NCI-H2081 treated with DMSO at 0.1 percent for 48 hours (cell line): ENCODE measurements at places on chromosomes 12 and 14.

DNA sequence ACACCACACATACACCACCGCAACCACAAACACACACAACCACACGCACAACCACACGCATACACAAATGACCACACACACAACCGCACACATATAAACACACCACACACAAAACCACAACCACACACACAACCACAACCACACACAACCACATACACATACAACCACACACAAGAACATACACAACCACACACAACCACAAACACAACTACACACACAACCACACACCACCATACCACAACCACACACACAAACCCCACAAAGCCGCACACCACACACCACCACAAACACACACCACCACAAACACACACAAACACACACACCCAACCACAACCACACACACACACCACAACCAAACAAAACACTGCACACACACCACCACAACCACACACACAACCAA is 107.5 kb upstream of the FZD10 start:
- no peak for DNase-seq

GRCh38 chr12:123142921-123143735 is 7.8 kb downstream of the PITPNM2 start:
- no peak for DNase-seq

DNA sequence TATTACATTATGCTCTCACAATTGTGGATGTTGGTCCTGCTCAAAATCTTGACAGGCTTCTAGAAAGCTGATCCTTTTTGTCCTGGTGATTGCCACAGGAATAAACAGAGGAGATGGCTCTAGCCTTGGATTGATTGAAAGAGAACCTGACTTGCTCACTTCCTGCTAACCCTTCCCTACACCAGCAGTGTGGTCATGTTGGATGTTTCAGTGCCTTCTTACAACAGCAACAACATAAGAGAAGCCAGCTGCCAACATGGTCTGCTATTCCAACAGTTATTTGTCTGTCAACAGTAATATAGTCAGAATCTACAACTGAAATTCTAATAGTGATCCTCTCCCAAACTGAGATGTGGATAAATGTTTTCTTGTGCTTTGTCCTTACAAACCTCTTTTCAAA is 311.6 kb upstream of the DIO2 start:
- no peak for DNase-seq

DNA sequence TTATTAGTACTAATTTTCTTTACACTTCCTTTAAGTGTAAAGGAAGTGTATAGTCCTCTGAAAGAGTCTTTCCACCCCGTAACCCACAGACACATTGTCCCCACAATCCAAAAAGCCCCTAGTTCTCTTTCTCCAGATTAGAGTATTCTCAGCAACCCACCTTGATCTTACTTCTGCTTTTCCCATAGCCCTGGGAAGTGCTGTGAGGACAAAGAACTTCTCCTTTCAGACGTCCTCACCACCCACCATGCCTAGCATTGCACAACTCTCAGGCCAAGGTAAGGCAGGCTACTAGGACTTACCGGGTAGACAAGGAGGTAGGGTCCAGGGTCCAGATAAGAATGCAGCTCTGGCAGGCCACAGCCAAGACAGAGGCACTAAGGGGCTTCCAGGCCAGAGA is 7.4 kb downstream of the AAAS start:
- DNase-seq, result no peak

- no peak for DNase-seq
These were observed 223.5 kb downstream of the SLC41A2 start for GRCh38 chr12:104734541-104735095.

DNA sequence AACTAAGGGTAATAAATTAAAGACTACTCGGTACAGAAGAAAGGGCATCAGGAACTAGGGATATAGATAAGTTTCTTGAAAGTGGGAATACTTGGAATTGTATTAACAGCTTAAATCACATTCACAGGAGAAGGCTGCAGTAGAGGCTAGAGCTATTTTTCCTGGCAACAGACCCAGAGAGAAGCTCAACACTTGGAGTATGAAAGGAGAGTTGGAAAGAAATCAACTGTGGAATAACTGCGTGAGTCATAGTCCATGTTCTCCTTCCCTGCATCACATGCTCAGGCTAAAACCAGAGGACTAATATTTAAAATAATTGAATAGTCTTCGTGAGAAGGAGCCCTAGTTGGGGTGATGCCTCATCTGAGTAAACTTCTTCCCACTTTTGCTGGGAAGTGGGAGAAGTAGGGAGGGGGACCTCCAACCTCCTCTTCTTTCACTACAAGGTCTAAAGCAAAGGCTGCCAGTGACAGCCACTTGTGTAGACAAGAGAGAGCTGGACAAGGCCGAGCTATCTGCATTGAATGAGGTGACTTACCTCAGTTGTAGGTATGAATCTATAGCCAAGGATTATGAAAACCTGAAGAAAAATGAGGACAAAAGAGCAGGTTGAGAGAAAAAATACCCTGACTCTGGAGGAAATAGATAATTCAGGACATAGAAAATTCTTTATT is 32.7 kb downstream of the DYRK2 start:
- no peak for DNase-seq

- DNase-seq, result no peak
These were observed 31.7 kb upstream of the SLC38A2 start for GRCh38 chr12:46404225-46404631.

DNA sequence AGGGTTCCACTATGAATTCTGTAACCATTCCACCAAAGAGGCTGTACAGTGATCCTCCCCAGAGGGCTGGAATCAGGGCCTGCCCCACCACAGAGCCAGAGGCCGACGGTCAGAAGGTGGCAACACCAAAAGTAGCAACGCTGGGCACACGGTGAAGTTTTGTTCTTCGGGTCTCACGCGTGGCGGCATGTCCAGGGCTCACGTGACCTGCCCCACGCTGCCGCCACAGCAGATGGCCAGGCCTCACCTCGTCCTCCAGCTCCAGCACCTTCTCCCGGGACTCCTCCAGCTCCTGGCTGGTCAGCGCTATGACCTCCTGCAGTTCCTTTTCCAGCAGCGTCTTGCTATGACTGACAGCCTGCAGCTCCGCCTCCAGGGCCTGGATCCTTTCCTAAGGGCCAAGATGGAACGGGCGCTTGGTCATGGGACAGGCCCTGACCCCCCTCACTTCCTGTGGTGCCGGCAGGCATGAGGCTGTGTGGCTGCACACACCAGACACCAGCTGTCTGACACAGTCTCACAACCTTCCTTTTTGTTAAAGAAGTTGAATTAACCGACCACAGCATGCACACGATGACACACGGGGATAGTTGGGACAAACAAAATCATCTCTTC is 22.4 kb upstream of the ANKLE2 start:
- DNase-seq, result no peak

- no peak for DNase-seq
These were observed 34.9 kb downstream of the CCDC177 start for GRCh38 chr14:69539631-69540410.

- DNase-seq, result no peak
These were observed 41.2 kb upstream of the MEG3 start for GRCh38 chr14:100784523-100785337.

DNA sequence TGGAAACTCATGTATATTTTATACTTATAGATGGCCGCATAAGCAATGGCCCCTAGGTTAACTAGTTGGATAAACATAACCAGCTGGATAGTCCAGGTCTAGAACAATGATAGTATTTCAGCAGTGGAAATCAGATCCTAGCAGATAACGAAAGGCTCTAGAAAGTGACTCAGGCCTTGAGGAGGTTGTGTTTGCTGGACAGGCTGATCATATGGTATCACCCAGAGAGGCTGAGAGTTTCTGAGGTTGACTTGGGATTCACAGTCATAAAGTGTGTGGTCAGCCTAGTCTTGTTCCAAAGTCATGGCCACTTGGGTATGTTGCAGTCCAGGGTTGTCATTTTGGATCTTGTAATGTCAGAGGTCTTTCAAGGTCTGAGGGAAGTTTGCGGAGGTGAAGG is 16.8 kb downstream of the FLVCR2 start:
- no peak for DNase-seq

GRCh38 chr12:22828066-22828465 is 203.1 kb downstream of the ETNK1 start:
- DNase-seq, result no peak

DNA sequence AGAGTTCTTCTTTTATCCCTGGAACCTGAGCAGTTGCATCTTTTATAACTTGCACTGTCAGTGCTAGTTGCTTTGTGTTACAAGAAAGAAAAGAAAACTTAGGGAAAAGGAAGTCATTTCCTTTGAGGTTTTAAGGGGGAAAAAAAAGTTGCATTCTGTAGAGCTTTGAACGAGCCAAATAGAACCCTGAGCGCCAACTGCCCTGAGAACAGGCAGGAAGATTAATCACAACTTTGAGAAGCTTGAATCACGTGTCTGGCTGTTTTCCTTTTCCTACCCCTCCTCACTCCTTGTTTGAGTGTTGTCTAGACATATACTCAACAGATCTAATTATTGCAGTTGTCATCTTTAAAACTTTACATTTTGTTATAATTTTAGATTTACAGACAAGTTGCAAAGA is 12.5 kb downstream of the PCNX1 start:
- no peak for DNase-seq

GRCh38 chr14:32304296-32304695 is 24.8 kb upstream of the AKAP6 start:
- DNase-seq, result no peak

GRCh38 chr12:105961821-105962671 is 176.7 kb downstream of the NUAK1 start:
- no peak for DNase-seq
